ENCODE measurements at places on chromosomes 4 and X.

GRCh38 chrX:50852524-50852923 lies 38.5 kb upstream of the SHROOM4 start:
- DNase-seq = no peak

DNA sequence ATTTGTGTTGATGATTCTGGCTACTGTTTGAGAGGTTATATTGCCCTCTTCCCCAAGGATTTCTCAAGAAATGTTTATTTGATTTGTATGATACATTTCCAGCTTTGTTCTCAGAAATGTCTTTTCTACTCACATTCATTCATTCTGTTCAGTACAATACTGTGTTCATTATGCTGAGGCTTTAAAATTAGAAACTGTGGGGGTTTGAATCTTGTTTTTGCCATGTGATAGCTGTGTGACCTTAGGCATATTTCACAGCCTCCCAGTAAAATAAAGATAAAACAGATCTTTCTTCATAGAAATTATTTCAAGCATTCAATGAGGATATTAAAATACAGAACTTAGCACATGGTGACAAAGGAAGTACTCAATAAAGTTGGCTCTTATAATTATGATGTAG lies 123.9 kb downstream of the DMD start:
- no peak for DNase-seq

DNA sequence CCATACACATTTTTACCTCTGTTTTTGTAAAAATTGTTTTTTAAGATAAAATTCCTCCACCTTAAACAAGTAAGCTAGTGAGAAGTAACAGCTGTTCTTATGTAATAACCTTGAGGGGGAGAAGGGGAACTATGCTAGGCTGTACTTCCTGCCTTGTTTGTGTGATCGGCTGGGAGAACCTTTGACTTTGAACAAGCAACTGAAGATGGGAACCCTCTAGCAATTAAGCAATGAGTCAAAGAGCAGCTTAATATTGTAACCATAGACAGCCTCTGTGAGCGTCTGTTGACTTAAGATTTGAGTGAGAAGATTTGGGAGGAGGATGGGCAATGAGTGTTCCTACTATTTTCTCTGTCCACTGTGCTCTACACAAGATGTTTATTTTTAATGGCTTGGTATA lies 135.1 kb downstream of the SCLT1 start:
- peak; percentile 13 for DNase-seq

GRCh38 chr4:155478336-155478835 lies 101.6 kb upstream of the MAP9 start:
- no peak for DNase-seq

- DNase-seq = no peak
Observed at GRCh38 chrX:37776283-37776986, 3.4 kb upstream of the CYBB start.

DNA sequence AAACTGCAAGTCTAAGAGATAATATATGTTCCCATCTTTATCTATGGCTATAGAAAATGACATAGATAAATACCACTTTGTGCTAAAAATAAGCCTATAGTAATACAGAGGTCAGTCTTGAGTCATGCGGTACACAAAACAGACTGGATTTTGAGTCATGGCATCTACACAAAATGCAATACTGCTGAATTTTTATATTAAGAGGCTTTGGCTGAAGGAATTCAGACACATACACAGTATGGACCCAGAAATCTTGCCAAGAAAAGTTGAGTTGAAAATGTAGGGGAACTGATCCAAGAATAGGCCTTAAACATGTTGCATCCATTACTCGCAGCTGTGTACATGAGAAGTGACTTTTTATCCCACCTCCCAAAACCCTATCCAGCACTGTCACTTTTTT lies 184.4 kb downstream of the TENM3 start:
- peak; percentile 11 for DNase-seq

- DNase-seq = no peak
Observed at GRCh38 chrX:119230850-119231249, 5.2 kb upstream of the PGRMC1 start.
